Mesenteric fat pad (tissue), 1 donor: ENCODE measurements at places on chromosomes 2 and 18.

DNA sequence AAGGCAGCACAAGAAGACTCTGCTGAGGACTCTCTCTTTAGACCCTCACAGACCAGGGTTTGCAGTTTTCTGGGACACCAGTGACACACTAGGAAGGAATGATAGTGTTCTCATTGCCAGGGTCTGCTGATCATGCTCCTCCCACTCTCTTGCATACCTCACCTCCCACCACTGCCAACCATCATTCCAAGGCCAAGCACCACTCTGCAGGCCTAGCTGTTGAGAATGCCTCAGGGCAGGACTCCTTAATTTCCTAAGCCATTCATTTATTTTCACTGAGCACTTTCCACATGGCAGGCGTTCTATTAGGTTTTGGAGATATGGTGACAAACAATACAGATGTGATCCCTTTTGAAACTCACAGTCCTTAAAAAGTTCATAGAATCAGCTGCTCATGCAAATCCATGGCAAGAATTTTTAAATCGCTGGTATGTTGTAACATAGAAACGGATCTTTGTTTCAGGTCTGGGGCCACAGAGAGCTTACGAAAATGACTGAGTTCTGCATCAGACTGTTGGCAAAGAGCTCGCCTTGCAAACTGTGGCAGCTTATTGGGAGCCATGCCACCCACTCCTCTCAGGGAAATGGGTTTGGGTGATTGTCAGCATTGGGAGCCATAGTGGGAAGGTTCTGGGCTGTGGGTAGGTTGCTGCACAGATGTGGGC lies 78.5 kb downstream of the XDH start:
- no peak for DNase-seq

DNA sequence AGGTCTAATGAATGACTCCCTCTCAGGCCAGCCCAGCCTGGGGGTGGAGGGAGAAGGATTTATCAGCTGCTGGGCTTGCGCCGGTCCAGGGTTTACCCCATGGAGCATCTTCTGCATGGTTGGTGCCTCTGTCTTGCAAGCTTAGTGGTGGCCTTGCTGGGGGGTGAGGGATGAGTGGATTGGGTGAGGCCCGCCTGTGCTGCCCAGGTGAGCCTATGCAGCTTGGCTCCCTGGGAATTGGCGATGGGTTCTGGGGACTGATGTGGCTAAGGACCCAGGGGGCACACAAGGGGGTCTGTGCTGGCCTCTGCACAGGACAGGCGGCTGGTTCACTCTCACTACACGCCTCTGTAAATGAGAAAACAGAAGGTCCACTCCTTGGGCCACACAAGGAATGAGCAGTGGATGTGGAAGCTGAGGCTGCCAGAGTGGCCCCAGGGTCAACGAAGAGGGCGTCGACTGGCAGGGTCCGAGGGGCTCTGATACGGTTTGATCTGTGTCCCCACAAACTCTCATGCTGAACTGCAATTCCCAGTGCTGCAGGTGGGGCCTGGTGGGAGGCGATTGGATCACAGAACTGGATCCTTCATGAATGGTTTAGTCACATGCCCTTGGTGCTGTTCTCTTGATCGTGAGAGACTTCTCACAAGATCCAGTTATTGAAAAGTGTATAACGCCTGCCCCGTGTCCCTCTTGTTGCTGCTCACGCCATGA lies 151.6 kb upstream of the HDAC4 start:
- DNase-seq = peak; percentile 74

- no peak for DNase-seq
Measured at GRCh38 chr2:8674420-8675009, 7.3 kb upstream of the ID2 start.

DNA sequence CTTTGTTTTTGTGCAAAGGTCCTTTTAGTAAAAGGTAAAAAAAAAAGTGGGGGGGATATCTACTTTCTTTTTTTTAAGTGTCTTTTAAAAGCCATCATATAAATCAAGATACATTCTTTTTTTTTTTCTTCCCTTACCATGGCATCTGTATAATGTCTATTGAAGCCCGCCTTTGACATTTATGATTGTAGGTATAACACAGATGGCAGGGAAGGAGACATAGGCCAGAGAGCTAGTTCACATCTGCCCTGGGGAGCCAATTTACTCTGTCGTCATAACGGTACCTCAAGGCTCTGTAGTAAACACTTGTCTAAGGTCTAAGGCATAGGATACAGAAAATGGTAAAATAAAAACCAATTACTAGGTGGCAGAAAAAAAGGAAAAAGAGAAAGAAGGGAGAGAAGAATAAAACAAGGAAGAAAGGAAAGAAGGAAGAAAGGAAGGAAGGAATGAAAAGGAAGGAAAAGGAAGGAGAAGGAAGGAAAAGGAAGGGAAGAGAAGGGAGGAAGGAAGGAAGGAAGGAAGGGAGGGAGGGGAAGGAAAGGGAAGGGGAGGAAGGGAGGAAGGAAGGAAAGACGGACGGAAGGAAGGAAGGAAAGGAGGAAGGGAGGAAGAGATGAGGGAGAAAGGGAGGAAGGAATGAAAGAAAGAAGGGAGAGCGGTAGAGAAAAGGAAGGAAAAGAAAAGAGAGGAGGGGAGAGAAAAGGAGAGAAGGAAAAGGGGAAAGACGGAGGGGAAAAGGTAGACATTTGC lies 343.5 kb downstream of the RBM43 start:
- DNase-seq = no peak

- DNase-seq = no peak
Measured at GRCh38 chr2:139622691-139623090, 842.5 kb upstream of the NXPH2 start.

DNA sequence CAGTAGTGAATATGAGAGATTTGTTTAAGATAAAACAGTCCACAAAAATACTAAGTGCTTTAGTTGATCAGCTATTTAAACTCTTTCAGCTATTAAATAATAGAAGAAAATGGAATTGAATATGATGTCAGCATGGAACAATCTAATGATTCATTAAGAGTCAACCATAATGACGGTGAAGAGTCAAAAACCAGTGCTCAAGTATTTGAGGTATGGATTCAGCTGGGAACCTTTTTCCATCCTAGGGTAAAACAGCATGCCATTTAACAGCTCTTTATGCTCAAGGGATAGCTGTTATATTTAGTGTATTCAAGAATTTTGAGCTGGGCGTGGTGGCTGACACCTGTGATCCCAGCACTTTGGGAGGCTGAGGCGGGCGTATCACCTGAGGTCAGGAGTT lies 29.7 kb downstream of the CARF start:
- no peak for DNase-seq

DNA sequence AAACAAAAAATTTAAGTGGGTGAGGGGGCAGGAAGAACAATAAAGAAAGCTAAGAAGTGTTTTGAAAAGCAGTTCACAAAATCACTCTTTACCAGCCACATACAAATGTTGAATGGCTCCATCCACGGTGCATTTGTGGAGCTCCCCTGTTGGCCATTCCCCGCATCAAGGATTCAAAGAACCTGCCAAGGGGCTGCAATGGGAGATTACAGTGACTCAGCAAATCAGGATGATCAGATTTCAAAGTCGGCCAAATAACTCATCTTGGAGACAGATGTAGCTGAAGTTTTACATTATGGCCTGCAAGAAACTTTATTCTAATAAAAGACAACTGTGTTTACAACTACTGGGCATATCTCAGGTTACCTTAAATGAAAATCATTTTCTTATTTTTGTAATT lies 26.9 kb downstream of the COL4A3 start:
- DNase-seq = no peak

GRCh38 chr2:46379213-46380037 lies 82.2 kb downstream of the EPAS1 start:
- no peak for DNase-seq

GRCh38 chr2:132797071-132797470 lies 127.1 kb upstream of the LYPD1 start:
- DNase-seq = no peak

DNA sequence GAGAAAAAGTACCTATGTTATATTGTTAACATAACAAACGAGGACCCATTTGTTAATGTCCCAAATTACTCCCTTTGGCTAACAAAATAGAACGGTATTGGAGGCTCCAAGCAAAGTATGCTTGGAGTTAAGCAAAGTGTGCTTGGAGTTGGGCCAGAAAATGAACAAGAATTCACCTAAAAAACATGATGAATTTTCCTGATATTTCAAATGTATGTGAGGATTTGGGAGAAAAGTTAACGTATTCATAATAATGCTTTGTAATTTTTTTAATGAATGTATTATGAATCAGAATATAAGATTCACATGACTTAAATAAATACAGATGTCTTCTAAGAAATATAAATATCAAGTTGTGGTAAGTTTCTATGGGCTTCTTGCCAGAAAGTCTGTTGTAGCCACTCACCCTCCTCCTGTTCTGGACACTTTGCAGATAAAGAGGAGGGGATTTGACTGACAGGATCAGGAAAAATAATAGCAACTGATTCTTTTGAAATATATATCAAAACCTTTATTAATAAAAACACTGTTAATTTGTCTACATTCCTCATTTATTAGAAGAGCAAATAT lies 423.7 kb upstream of the MMADHC start:
- DNase-seq = no peak

DNA sequence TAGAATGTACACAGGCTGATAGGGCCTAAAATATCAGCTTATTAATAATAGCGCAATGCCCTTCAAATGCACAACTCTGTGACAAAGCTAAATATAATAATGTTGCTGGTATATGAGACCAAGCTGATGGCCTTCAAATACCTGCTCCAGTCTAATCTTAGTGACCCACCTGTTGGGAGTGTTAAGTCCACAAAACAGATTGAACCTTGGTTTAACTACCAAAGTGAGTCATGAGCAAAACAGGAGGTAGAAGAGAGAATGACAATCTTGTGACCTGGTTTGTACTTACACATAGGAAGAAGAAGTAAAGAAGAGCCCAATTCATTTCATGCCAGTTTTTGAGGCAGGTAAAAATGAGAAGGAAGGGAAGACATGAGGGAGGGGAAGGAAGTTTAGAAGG lies 295.0 kb downstream of the NR4A2 start:
- no peak for DNase-seq

DNA sequence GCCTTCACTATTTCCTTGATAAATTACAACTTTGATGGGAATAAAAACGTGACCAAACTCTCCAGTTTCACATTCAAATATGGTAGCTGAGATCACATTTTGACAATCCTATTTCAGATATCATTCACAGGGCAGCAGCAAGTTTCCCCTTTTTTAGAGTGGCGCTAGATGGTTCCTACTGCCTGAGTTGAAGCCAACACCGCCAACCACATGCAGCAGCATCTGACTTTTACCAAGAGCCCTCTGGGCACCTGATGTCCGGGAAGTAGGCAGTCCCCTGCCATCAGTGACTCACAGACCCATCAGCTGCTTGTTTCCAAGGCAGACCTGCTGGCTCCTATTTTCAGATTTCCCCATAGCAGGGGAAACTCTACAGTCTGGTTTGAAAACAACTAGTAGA lies 4.0 kb upstream of the MREG start:
- DNase-seq = no peak

GRCh38 chr18:30234755-30235154 lies 807.8 kb downstream of the DSC3 start:
- no peak for DNase-seq

DNA sequence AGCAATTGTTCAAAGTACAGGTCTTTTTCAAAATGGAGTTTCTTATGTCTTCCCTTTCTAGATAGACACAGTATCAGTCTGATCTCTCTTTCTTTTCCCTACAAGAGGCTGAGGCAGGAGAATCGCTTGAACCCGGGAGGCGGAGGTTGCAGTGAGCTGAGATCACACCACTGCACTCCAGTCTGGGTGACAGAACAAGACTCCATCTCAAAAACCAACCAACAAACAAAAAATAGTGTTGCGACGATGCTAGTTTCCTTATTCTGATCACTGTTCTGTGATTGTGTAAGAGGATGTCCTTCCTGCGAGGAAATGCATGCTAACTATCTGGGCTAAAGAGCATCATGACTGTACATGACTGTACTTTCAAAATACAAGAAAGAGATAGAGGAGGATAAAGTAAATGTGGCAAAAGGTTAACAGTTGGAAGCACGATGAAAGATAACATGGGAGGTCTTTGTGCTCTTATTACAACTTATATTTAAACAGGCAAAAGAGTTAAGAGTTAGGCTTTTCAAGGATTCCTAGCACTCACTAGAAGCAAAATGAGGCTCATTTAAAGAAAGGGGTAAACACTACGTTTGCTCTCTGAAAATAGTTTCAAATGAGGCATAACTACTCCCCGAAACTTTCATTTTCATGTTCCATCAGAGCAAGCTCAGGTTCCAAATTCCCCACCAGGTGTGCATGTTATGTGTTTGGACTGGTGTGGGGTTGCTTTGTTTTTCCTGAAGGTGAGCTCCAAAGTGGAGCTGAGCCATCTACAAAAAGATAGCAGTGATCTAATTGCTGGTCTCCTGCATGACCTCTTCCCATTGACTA lies 23.8 kb downstream of the SOWAHC start:
- no peak for DNase-seq

DNA sequence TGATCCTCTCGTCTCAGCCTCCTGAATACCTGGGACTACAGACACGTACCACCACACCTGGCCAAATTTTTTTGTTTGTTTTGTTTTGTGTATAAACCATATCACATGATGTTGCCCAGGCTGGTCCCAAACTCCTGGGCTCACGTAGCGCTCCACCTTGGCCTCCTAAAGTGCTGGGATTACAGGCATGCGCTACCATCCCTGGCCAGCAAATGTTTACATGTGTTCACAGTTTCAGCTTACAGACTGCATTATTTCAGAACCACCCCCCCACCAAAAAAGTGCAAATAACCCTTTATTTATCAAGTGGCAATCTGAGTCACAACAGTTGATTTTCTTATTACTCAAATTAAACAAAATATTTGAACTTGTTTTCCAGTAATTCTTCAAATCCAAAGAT lies 54.3 kb downstream of the ABCA12 start:
- no peak for DNase-seq

DNA sequence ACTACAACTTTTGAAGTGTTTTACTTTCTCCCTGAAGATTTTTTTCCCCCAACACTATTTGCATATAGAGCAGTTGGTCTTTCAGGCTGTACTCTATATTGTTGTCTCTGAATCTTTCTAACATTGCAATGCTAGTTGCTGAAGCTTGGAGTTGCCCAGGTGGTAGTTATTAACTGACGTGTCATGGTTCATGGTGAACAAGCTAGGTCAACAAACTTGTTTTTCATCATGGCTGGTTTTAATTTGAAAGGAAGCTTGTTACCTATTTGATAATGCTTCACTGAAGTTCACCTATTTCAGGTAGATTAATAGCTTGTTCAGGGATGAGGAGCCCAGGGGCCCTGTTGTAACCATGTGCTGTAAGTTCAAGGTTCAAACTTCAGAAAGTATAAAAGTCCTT lies 158.8 kb upstream of the ZEB2 start:
- DNase-seq = no peak

GRCh38 chr2:23760736-23761135 lies 166.2 kb downstream of the ATAD2B start:
- no peak for DNase-seq

DNA sequence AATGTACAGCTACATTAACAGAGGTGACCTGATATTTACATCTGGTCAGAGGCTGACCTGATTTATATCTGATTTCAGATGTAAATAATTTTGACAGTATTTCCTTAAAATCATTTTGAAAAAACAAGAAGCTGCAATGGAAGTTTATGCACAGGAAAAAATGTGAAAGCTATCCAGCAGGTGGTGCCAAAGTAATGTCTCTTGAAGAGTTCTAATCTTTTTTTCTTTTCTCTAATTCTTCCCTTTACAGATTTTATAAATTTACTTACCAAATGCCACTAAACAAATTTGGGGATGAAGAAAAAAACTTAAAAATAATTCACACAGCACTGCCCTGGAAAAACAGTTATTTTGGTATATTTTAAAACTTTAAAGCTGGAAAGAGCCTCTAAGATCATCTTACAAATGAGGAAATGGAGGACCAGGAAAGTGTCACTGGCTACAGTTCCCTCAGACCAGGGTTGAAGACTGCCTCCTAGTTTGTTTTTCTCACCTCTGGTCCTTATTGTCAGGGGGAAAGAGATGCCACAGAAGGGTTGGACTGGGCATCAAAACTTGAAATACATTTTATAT lies 16.4 kb upstream of the FBLN7 start:
- DNase-seq = no peak
